SJSA1 (cell line): ENCODE measurements at places on chromosomes 3 and 15. TPM values are rescaled to one million over a fixed set of nuclear protein-coding genes. Genes with fewer than 3 reads are reported as not detected.

LYSMD2 gene
- 11.2 and 11.5 TPM in 2 replicates for total RNA-seq

PCLAF gene
- total RNA-seq = 116 and 125 TPM in 2 replicates

ITIH4 gene
- total RNA-seq = not detected in 2 replicates

DNA sequence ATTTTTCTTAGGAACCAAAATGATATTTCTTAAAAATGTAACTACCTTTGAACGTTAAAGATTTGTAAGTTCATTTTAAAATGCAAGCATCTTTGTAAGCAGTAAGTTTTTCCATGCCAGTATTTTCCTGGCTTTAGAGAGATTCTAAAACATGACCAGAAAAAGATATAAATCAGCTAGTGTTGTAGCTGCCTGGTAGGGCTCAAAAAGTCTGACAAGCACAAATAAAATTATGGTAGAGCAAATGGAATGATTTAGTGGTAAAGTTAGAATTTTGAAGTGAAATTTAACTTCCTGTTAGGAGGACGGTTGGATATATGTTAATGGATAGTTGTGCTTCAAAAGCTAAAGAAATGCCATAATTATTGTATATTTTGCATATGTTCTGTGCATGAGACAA is 29.7 kb downstream of the GABRR3 start:
- DNase-seq = no peak

DNAH12 gene
- not detected in 2 replicates for total RNA-seq
